ENCODE measurements at places on chromosomes 6 and 20.

GRCh38 chr20:51628533-51629398 lies 86.2 kb upstream of the NFATC2 start:
- no peak for DNase-seq

- DNase-seq = no peak
These were observed 105.8 kb downstream of the BACH2 start for GRCh38 chr6:90190752-90191395.

DNA sequence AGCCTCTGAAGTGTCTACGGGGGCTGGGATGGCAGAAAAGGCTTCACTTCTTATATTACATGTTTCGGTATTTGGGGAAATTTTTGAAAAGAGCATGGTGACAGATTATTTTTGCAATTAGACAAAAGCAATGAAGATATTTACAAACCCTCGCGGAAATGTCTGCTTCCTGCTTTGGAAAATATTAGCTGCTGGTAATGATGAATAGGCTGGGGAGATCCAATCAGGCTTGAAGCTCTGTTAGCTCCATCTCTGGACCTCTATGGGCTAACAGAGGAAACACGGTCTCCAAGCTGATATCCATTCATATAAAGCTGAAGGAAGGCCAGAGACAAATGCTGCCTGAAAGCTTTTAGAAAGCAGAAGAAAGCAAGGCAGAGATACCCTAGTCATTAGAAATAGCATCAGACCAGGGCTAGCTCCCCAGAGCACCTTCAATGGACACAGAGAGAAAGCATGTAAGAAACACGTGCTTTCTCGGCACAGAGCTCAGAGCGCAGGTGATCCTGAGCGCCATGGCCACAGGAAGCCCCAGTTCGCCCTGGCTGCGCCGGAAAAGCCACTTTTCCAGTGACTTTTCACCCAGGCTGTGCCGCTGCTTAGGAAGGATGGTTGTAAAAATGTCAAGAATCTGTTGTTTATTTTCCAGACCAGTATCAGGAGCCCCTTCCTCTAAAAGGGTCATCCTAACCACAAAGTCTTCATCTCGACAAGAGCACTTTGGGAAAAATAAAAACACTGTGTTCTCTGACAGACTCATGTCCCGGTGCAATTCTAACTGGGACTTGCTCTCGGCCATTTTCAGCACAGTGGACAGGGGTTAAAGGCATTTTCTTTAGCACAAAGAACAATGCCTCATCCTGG lies 68.5 kb upstream of the NFATC2 start:
- no peak for DNase-seq

- no peak for DNase-seq
These were observed 644.3 kb upstream of the PTCHD4 start for GRCh38 chr6:48755315-48755714.

- DNase-seq = no peak
These were observed 13.7 kb downstream of the PXT1 start for GRCh38 chr6:36428911-36429310.

Data from C1 segment of cervical spinal cord (tissue), 14 donors.